ENCODE measurements at places on chromosomes 7 and 10.

DNA sequence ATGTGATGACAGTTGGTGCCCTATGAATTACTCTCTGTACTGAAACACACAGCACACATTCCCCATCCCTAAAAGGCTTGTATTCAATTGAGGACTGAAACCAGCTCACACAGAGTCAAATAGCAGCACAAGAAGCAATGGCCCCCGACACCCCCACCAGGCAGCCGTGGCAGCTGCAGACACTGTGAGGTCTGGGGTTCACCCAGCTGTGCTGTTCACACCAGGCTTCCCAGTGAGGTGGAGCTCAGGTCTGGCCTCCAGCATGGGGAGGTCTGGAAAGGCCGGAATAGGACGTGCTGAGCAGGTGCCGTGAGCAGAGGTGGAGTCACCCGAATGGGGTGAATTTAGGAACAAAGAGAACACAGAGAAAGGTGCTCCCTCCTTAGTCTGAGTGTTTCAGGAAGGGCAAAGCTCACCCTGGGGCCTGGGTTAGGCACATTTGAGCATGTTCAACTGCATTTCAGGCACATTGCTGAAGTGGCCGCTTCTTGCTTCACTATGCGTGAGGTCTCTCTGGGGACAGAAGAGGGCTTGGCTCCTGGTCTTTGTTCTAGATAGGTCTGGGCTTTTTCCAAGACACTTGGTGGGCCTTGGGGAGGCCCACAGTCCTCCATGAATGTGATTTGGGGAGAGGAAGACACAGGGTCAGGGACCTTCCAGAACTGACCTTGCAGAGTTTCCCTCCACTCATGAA is 41.1 kb downstream of the C10orf120 start:
- no peak for DNase-seq

DNA sequence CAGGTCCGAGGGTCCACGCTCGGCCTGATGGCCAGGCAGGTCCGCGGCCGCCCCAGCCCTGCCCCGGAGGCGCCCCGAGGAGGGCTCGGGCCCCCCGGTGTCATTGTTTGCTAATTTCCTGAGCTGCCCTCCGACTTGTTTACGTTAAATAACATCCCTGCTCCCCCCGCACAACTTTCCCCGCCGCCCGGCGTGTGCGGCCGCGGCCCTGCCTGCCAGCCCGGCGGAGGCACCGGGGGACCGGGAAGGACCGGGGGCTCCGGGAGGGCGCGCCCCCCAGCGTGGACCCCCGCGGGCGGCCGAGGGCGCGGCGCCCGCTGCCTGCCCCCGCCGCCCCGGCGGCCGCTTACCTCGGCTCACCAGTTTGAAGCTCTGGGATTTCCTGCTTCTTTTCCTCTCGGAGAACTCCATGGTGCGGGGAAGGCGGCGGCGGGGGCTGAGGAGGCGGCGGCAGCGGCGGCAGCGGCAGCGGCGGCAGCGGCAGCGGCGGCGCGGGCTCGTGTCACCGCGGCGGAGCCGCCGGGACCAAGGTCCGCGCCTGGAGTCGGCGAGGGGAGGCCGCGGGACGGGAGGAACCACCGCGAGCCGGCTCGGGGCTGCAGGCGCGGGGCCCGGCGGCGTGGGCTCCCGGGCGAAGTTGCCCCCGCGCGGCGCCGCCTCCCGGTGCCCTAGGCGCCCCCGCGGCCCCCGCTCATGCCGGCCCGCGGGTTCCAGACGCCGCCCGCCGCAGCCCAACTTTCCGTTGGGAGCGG is 515 bp downstream of the BEND7 start:
- DNase-seq = no peak

- DNase-seq = no peak
Measured at GRCh38 chr7:2909043-2909442, 64.9 kb upstream of the GNA12 start.

GRCh38 chr7:91408388-91409154 is 144.3 kb downstream of the FZD1 start:
- no peak for DNase-seq

GRCh38 chr7:123643495-123644441 is 11.9 kb upstream of the LMOD2 start:
- no peak for DNase-seq

- no peak for DNase-seq
Measured at GRCh38 chr10:132541601-132542011, 4.0 kb downstream of the INPP5A start.

- no peak for DNase-seq
Measured at GRCh38 chr10:31320550-31321211, 1.7 kb downstream of the ZEB1 start.

DNA sequence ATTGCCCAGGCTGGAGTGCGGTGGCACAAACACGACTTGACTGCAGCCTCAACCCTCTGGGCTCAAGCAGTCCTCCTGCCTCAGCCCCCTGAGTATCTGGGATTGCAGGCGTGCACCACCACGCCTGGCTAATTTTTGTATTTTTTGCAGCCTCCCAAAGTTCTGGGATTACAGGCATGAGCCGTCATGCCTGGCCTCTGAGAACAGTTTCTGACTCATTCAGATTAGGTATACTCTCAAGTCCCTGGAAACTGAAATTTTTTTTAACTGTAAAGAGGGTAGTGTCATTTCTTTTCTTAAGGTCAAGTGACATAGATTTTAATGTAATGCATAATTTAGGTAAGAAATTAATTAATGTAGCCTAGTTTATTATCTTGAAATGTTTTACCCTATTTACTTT is 104.7 kb downstream of the SEPTIN7 start:
- no peak for DNase-seq

- DNase-seq = no peak
Measured at GRCh38 chr10:12479924-12480323, 130.6 kb downstream of the CAMK1D start.

DNA sequence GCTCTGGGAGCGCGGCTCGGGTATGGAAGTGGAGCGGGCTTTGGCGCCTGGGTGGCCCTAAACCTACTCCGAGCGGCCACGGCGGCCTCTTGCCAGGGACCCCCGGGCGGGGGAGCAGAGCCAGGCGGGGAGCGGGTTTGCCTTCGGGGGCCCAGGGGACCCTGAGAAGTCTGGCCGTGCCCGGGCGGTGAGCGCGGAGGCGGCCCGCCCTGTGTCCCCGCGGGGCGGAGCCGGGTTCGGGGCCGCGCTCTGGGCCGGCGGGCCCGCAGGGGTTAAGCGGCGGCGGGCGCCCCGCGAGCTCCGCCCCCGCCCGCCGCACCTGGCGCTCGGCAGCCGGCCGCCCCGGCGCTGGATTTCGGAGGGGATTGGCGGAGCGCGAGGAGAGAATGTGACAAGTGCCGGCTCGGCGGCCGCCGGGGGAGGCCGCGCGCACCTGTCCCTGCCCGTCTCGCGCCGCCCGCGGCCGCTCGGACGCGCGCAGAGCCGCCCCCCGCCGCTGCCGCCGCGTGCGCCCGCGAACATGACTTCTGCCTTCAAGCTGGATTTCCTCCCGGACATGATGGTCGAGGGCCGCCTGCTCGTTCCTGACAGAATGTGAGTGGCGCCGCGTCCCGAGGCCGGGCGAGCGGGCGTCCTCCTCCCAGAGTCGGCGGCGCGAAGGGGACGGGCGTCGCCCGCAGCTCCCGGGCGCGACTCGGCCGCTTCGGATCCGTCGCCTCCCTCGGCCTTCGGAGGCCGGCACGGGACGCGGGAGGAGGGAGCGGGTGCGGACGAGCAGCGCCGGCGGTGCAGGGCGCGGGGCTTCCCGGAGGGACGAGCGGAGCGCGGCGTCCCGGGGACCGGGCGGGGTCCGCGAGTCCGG is at the start of gene CELF2:
TSS of gene CELF2 (plus strand) at position 303 of the 862 bp plus-strand sequence. CDS start at position 521, 218 bp downstream.
- DNase-seq = no peak

GRCh38 chr7:51591223-51591622 is 274.6 kb upstream of the COBL start:
- no peak for DNase-seq

DNA sequence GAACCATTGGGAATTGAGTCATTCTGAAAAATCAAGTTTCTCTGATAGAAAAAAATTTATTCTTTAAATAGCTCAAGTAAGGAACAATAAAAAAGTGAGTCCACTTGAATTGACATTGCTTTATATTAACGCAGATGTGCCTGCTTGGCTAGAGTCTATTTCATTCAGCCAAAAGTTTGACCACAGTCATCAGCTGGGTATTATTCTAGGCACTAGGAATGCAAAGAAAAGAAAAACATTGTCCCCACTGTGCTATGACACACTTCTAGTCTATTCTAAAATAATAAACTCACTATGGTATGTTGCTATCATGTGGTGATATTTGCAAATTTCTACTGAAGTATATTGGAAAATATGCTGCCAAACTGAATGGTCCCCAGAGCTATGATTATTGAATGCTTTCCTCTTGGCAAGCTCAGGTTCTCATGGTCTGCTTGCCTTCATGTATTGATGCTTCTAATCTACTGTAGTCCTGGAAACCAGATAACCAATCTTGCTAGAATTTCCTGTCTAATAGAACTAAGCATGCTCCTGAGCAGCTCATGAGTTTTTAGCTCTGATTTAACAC is 8.3 kb downstream of the SFRP4 start:
- no peak for DNase-seq

- no peak for DNase-seq
Measured at GRCh38 chr10:90319188-90319914, 538.5 kb downstream of the HTR7 start.

- no peak for DNase-seq
Measured at GRCh38 chr10:48231699-48232315, 42.7 kb downstream of the FRMPD2 start.

GRCh38 chr7:33495207-33495606 is 365.8 kb downstream of the BBS9 start:
- no peak for DNase-seq

- DNase-seq = no peak
Measured at GRCh38 chr7:153385502-153385901, 626.0 kb downstream of the ACTR3B start.

GRCh38 chr7:43782768-43783555 is 24.5 kb downstream of the BLVRA start:
- no peak for DNase-seq

- DNase-seq = no peak
Measured at GRCh38 chr7:75055830-75056772, 17.5 kb downstream of the RCC1L start.

- DNase-seq = no peak
Measured at GRCh38 chr10:132036887-132037675, 28.7 kb upstream of the JAKMIP3 start.

GRCh38 chr10:87983716-87984115 is 120.3 kb downstream of the PTEN start:
- DNase-seq = no peak

DNA sequence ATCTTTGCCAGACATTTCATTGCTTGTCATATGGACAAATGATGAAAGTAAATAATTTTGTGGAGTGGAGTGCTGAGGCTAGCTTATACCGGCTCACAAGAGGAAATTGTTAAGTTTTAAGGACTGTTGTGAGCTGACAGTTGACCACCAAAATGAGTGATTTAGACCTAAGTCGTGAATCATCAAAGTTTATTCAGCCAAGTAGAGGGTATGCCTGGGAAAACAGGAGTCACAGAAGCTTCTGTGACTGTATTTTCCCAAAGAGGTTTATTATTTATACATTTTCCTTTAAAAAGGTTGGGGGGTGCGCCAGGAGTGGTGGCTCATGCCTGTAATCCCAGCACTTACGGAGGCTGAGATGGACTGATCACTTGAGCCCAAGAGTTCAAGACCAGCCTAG is 21.8 kb downstream of the MRPS24 start:
- no peak for DNase-seq

Data from stimulated activated CD4-positive, alpha-beta T cell treated with anti-CD3 and anti-CD28 coated beads, Interleukin-12 subunit alpha, Interleukin-12 subunit beta, amount 100 ng/mL, for 24 hours (primary cell).